ENCODE measurements at places on chromosomes 12 and 14.
A peak's percentile ranks its signal among the peaks of the same experiment; 100 is the strongest.

DNA sequence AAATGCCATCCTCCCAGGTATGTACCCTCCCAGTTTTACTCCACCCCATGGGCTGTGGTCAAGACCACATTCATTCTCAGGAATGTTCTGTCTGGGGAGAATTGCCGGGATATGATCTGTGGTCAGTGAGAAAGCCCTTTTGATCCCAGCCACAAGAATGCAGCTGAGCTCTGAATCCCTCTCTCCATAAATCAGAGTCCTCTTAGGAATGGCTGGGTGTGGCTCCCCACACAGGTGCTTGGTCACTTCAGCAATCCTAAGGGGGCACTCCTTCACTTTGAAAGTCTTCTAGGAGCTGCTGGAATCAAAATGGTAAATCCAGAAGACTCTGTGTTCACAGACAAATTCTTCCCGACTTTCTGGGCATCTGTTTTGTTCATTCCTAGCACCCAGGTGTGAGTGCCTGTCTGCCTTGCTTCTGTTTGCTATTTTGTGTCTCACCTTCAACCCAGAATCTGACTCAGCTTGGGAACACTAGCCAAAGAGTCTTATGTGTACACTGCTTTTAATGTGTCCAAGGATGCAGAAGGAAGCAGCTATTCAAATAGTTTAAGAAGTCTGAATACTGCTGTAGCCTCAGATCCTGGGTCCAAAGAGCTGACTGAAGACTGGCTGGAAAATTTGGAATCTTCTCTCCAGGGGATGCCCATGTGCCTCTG is 144.6 kb upstream of the CDKN3 start:
- DNase-seq = peak; percentile 40

DNA sequence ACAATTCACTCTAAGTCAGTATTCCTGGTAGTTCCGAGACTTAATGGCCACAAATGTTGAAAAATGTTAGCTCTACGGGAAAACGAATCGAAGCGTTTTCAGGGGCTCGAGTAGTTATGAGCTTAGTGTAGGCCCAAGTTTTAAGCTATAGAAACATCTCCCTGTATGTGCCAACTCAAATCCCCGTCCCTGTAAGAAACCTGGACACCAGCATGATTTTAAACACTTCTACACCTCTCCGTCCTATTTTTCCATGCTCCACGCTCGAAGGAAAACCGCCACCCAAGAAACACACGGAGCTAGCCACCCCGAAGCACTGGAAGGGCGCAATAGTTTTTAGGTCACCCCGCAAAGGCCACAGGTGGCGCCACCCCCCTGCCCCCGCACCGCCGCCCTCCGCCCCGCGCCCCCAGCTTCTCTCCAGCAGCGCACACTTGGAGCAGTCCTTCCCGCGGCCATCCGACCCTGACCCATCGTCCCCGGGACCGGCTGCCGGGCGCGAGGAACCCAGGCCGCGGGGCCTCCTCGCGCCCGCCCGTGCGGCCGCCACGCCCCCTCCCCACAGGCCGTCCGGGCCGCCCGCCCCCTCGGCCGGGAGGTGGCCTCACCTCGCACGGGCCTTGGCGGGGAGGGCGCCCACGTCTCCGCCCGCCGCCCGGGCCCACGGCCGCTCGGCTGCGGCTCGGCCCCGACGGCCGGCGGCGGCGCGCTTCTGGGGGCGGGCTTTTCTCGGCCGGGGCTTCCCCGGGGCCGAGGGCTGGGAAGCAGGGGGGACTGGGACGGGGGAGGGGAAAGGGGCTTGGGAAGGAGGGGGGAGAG is 522 bp downstream of the R3HDM2 start:
- no peak for DNase-seq

GRCh38 chr12:85575120-85576096 is 260.8 kb downstream of the RASSF9 start:
- peak; percentile 20 for DNase-seq

- peak; percentile 87 for DNase-seq
These were observed at the start of gene HOXC10 for GRCh38 chr12:53984901-53985691. TSS of gene HOXC10 (plus strand) at chr12:53985146. CDS start at chr12:53985260, 114 bp downstream.

DNA sequence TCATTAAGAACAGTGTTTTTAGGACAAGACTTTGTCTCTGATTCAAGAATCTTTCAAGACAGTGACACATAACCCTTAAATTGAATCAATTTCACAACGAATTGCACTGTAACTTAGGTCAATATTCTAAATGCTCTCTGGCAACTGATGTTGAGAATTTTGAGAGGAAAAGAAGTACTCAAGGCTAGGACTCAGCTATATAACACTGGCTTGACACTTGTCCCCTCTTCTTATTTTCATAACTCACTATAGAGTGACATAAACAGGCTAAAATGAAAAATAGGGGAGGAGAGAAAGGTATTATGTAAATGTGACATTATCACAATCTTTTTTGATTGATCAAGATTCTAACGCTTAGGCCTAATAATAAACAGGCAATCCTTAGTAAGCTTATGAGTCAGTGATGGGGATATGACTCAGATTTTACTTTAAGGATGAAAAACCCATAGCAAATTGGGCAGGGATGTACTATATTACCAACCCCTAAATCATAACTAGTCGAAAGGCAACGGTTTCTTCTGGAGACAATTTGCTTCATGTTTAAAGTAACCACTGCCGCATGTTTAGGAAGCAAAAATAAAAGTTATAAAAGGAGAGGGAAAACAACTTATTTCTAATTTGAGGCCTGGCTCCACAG is 10.9 kb downstream of the BTG1 start:
- DNase-seq = peak; percentile 45

- no peak for DNase-seq
These were observed 326.5 kb downstream of the FLRT2 start for GRCh38 chr14:85856430-85856829.

GRCh38 chr12:110917467-110917866 is 2.9 kb downstream of the MYL2 start:
- no peak for DNase-seq

- no peak for DNase-seq
These were observed 270.2 kb downstream of the ALG10B start for GRCh38 chr12:38586789-38587188.

DNA sequence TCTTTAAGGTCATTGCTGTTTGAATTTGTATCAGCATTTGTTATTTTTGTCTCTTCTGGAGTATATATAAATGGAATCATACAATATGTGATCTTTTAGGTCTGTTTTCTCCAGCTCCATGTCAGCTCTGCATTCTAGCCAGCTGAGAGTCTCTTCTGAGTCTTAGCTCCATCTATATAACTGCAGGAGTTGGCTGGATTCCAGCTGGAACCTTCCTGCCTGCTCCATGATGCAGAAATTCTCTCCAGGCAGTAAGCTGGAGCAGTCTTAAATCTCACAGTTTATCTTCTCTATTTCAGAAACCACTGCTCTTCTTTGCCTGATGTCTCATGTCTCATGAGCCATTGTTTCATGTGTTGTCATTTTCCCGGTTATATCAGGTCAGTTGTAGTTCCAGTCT is 827.6 kb downstream of the NRXN3 start:
- no peak for DNase-seq

DNA sequence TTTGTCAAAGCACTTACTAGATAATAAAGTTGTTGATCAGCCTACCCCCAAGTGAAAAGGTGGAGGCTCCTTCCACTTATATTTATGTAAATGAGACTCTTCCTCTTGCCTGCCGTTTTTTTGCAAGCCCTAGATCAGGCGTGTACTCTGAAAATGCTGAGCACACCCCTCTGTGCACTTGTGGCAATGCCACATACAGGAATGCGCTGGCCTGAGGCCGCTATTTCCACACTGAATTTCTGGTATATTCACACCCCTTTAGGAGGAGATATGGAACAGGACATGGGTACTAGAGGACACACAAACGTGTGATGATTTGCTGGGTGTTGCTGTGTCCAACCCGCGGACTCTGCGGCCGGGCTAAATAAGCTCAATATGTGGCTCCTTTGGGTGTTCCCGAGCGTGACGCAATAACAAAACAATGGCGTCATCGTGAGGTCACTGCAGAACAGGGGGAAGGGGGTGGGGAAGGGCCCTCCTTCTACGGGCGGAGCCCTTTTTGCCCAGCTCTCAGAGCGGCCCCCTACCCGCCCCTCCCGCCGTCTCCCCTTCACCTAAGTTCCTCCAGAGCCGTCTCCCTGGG is 554 bp upstream of the TSPAN31 start:
- peak; percentile 43 for DNase-seq

DNA sequence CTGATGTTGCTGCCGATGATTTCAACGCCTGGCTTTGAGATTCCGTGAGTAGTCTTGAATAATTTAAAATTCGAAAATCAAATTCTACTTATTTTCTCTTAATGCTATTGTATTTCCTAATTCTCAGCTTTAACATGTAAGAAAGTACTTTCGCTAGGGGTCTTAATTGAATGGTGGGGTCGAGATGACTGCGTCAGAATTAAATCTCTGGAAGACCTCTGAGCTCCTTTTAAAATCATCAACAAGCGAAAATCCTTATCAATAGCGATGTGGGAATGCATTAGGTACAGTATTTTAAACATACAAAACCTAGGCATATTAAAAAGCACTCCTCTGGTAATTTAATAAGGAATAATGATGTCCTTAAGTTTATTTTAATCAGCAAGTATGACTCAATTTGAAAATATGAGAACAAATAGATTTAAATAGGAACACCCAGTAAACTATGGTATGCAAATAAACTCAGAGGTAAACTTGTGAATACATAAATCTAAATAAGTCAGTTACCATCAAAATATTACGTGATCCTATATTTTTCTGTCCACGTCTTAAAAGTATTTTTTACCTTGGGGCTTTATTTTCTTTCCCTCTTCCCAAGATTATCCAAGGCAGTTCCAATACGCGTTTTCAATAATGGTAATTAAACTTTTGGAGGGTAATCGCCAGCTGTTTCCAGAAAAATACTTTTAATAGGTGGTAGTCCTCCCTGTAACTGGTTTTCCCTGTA is 1.4 kb downstream of the FOXA1 start:
- no peak for DNase-seq

DNA sequence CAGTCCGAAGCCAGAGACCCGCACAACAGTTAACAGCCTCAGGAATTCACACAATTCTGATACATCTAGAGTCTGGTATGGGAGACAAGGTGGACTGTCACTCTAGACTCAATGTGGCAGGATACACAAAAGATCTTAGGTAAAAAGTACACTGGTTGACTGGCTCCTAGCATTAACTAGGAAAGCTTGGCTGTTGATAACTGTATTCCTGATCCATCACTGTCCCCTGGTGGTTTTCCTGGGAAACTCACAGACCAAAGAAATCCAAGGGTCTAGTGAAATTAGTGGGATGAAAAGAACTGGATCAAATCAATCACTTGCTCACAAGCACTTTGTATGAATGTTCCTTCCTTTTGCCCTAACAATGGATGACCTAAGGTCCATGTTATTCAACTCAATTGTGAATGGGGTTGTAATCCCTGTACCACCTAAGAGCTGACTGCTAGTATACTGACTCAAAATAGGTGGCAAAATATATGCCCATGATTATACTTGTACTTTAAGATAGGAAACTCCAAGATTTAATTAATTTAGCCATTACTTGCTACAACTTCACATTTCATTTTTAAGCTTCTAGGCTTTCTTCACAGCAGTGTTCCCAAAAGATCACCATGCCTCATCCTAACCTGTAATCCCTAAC is 14.0 kb downstream of the NPC2 start:
- DNase-seq = no peak

GRCh38 chr12:108642269-108642870 is 8.7 kb upstream of the SELPLG start:
- no peak for DNase-seq

DNA sequence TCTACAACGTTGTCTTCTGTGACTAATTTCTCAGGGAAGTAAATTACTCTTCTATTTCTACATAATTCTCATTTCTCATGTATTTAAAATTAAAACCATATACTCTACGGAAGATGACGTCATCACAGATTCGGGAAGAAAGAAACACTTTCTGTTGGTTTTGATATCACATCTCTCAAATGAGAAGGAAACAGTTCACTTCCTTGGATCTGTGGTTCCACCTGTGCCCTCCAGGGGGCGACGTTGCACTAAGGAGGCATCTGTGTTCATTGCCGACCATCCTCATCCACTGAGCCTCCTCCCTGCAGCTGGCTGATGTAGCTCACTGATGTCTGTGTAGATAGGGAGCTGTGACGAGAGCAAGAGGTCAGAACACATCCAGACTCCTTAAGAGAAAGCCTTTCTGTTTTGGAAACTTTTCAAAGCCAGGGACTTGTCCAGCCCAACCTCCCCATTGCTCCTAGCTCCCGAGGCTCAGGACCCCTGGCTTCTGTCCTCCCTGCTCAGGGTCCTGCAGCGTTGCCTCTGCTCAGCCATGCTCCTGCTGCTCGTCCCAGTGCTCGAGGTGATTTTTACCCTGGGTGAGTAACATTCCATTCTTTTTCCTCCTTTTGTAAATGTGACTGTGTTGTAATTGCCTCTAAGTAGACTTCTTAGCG is 172.7 kb upstream of the OR4E1 start:
- DNase-seq = no peak

GRCh38 chr12:109919456-109919855 is 19.4 kb downstream of the TCHP start:
- DNase-seq = no peak

- no peak for DNase-seq
These were observed 179.3 kb upstream of the BTG1 start for GRCh38 chr12:92324849-92325500.

- DNase-seq = no peak
These were observed 50.5 kb downstream of the TRAF3 start for GRCh38 chr14:102827716-102828115.

GRCh38 chr14:105469456-105470349 is 4.9 kb upstream of the CRIP2 start:
- DNase-seq = no peak

DNA sequence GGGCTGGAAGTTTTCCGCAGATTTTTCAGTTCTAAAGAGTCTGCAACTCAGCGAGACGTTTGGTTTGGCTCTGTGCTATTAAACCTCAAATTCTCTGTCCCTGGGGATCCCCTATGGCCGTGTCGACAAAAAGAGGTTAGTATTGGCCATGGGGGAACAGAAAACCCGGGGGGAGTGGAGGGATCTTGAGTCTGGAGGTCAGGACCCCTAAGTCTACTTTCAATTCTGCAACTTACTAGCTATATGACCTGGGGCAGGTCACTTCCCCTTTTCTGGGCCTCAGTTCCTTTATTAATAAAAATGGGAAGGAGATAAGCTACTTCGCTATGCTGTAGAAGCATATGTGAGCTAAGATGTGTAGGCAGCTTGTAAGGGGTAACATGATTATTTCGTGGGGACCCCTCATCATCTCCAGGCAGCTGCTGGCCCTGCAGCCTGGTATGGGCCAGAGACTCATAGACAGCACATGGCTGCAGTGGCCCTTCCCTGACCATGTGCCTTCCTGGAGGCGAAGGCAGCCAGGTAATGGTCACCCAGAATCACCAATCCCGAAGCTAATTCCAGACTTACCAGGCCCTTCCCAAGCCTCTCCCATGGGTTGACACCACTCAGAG is 8.6 kb downstream of the ASB2 start:
- DNase-seq = no peak
